ENCODE measurements at places on chromosomes 13 and 19.
A peak's percentile ranks its signal among the peaks of the same experiment; 100 is the strongest.

DNA sequence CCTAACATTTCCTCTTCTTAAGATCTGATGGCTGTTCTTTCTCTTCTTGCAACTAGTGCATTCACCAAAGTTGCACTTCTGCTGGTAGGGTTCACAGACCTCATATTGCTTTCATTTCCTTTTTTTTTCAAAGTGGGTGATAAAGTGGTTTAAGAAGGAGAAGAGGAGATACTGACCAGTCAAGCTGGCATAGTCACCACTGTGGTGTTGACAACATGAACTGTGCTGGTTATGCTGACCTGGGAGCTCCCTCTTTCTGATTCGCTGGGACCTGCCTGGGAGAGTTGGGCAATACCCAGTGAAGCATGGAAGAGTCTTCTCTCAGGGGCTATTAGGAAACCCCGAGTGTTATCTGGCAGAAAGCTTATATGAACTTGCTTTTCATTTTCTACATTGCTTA is 222.9 kb downstream of the SLITRK5 start:
- no peak for DNase-seq

DNA sequence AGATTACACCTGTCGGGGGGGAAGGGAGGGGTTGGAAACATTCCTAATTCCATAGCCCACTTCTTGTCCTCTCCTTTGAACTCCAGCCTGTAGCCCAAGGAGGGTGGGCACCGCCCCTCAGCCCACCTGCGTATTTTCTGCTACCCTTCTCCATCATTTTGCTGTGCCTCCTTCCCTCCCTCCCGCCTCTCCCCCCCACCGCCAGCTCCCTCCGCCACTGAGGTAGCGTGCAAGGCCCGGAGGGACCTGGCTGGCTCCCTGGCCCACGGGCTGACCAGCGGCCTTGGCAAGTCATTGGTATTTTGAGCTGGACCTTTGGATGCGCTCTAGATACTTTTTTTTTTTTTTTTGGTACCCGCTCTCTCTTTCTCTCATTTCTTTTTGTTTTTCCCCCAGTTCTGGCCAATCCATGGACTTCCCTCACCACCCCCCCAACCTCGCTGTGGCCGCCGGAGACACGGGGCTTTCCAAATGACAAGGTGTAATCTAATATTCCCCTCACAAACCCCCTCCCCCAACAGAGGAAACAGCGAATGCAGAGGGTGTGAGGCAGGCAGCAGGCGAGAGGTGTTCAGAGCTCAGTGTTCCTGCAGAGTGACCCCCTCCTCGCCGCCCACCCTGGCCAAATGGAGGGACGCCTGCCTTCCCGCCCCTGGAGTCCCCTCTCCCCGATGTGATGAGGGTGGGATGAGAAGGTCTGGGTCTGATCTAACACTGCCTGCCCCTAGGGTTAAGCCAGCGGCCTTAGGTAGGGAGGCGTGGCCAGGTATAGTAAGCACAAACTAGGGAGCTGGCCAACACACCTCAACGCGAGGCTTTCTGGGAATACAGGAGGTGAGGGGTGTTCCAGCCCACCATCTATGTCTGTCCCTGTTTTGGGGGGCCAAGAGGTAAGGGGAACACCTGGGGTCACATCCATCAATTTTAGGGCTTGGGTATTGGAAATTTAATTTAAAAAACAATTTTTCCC is 89.2 kb downstream of the PTPRS start:
- no peak for DNase-seq

DNA sequence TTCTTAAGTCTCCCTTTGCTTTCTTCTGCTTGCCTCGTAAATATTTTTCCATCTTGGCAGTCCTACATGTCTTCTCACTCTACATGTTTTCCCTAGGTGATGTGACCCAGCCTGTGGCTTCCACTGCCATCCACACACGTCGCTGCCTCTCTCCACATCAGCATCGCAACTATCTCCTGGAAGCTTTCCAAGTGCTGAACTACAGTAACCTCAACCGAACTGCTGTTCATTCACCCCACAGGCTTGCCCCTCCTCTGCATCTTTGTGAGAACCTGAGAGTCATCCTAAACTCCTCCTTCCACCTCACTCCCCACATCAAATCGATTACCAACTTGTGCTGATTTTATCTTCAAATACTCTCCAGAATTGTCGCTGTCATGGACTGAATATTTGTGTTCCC is 41.2 kb upstream of the USPL1 start:
- DNase-seq: peak; percentile 9

DNA sequence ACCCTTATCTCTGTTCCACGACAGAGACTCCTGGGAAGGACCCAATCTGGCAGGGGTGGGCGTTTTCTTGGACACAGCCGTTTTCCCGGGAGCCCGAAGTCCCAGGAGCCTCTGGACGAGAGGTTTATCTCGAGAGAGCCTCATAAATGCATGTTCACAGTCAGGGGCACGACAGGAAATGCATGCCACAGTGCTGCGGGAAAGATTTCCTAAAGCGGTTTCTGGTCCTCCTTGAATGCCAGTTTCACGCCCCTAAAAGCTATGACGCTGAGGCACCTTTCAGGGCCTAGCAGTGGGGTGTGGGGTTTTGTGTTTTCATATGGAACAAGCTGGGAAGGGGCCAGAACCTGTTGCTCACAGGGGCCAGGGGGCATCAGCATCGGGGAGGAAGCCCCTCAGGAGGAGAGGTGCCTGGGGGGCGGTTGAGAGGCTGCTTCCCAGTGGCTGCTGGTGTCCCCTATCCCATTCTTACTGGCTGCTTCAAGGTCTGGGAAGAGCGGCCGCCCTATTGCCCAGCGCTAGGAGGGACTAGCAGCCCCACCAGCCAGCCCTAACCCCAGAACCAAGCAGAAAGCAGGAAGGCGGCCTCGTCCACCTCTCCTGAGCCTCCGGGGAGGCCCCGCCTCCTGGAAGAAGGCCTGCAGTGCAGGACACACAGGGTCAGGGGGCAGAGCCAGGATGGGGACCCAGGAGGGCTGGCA is 157.0 kb downstream of the KDM4B start:
- DNase-seq: no peak

DNA sequence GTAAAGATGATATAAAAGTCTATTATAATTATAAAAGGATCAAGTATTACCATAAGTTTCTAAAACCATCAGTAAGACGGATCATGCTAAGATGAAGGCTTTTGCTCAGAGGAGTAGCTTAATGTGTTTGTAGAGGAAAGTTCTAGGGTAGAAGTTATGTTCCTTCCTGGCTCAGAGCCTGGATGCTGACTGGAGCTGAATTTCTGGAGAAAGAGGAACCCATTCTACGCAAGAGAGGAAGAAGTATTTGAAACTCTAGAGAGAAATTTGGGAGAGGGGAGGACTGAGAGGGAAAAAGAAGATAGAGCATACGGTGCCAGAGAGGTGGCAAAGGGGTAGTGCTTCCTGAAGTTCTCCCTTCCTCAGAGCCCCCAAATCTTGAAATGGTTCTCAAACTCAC is 51.4 kb upstream of the SGCG start:
- no peak for DNase-seq

- no peak for DNase-seq
These were observed 102.3 kb downstream of the STOML3 start for GRCh38 chr13:38888309-38888708.

GRCh38 chr19:32652894-32653598 is 21.9 kb downstream of the ANKRD27 start:
- no peak for DNase-seq

DNA sequence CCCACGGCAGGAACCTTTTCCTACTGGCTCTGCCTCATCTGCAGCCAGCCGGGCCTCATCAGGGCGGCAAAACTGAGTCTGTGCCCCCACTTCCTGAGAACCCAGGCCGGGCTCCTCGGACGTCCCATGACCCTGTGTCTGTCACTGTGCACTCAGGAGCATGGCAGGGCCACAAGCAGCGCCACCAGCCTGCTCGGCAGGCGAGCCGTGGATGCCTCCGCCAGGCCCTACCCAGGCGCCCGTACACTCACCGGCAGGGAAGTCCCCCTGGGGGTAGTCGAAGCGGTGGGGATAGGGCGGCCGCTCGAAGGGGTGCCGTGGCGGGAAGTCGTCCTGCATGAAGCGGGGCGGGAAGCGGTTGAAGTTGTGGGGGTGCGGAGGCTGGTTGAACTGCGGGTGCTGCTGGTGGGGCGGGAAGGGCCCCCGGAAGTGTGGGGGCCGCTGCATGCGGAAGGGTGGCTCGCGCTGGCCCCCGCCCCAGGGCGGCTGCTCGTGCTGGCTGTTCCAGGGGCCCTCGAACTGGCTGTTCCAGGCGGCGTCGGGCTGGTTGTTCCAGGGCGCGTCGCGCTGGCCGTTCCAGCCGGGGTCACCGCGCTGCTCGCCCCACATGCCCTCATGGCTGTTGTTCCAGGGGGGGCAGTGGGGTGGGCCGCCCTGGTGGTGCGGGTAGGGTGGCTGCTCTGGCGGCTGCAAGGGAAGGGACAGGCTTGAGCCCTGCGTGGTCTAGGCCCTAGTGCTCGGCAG is 17.1 kb downstream of the CHERP start:
- DNase-seq: no peak

GRCh38 chr19:49875857-49876421 is 1.2 kb downstream of the AKT1S1 start:
- peak; percentile 42 for DNase-seq

GRCh38 chr19:42831221-42832019 is 48.1 kb downstream of the PSG1 start:
- DNase-seq: no peak

DNA sequence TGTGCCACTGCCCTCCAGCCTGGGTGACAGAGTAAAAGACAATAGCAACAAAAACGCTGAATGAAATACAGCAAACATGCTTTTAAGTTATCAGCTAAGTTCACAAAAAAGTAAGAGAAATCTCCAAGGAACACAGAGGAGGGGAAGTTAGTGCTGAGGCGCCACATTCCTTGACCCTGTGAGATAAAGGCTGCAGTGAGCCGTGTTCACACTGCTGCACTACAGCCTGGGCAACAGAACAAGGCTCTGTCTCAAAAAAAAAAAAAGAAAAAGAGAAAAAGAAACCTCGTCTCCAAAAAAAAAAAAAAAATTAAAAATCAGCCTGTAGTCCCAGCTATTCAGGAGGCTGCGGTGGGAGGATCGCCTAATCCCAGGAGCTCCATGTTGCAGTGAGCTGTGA is 16.3 kb upstream of the DOCK6 start:
- DNase-seq: no peak

GRCh38 chr19:55493052-55493644 is 4.9 kb downstream of the SSC5D start:
- DNase-seq: no peak

GRCh38 chr19:2588081-2588777 is 112.3 kb downstream of the GADD45B start:
- no peak for DNase-seq

DNA sequence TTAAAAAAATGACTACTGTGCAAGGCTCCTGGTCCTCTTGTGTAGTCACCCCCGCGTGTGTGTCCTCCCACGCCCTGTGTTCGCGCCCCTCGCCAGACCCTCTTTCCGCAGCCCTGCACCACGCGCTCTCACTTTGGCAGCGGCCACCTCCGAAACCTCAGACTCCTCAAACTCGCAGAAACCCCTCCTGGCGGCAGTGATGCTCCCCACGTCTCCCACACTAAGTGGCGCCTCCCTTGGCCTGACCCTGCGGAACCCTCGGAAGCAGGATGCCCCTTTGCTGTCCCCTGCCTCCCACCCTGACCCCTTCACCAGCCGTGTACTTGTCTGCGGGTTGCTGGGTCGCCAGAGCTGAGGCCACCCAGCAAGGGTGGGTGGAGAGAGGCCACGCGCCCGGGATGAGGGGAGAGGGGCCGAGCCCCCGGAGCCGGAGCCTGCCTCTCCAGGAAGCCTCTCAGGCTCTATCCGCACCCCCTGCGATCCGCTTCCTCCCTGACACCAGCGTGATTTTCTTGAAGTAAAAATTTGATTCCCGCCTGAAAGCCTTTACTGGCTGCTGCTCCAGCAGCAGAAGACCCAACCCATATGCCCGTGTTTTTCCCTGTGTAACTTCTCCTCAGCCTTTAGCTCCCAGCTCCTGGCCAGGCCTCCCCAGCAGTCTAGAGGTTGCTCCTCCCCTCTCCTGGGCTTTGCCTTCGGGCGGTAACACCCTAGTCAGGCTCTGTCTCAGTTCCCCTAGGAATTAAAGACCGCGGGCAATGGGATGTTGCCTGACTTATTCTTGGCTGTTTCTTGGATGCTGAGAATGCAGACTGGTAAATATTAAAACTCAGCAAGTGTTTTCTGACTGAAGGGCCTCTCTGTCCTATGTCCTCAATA is 55.2 kb downstream of the MIPEP start:
- DNase-seq: no peak

GRCh38 chr13:110298505-110299282 is 8.3 kb downstream of the COL4A1 start:
- DNase-seq: no peak

DNA sequence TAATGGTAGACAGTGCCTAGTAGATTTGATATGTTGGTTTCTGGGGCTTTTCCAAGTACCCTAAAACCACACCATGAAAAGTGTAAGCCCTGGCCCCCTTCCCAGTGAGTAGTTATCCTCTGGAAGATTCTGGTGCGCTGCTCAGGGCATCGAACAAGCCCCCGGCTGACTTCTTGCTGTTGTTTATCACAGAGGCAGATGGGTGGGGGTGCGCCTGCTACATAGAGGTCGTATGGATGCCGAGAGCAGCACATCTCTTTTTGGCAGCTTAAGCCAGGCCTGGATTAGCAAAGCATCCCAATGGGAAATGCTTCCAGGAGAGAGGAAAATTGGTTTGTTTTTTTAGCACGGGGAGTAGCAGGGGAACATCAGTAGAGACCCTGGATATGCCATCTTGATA is 26.3 kb upstream of the SPATA13 start:
- DNase-seq: no peak

- DNase-seq: no peak
These were observed 35.9 kb upstream of the MAB21L1 start for GRCh38 chr13:35512271-35512920.

GRCh38 chr13:97200081-97200942 is 21.8 kb upstream of the MBNL2 start:
- no peak for DNase-seq

DNA sequence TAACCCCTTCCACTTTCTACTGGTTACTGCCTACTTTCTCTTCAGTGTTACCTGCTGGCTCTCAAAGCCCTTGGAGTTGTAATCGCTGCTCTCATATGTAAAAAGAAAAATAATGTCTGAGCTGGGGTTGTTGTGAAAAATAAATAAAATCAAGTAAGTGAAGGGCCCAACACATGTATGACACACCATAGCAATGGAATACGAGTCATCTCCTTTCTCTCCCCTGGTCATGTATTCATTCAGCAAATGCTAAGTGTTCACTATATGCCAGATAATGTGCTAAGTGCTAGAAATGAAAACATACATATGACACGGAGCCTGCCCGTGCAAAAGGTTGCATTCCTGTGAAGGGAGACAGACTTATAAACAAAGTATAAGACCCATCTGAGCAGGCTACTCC is 535.0 kb downstream of the RFC3 start:
- no peak for DNase-seq

- DNase-seq: no peak
These were observed 11.7 kb downstream of the NOP53 start for GRCh38 chr19:47756953-47757608.

DNA sequence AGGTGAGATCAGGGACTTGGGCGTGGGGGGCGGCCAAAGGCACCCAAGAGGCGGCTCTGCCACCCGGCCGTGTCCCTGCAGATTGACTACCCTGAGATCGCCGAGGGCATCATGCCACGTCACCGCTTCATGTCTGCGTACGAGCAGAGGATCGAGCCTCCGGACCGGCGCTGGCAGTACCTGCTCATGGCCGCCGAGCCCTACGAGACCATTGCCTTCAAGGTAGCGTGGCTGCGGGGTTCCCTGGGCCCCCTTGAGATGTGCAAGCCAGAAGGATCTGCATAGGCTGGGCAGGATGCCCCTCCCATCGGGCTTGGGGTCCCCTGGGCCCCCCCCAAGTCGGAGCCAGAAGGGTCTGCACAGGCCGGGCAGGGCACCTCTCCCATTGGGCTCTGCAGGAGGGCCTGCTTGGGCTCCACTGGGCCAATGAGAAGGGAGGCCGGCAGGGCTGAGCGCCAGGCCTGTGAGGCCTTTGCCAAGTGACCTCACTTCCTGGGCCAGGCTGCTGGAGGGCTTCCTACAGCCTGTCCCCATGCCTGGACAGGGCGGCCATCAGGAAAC is 2.2 kb upstream of the AMH start:
- no peak for DNase-seq

All from effector CD8-positive, alpha-beta T cell (primary cell).